Heart left ventricle (tissue), 16 donors: ENCODE measurements at places on chromosomes 11 and 22. TPM values are rescaled to one million over a fixed set of nuclear protein-coding genes. Genes with fewer than 3 reads are reported as not detected.

The MAPK8IP2 gene
- total RNA-seq, result 0.14 TPM

The TBX1 gene
- total RNA-seq, result 0.44 TPM

The KCTD14 gene
- total RNA-seq, result not detected

The NXPE4 gene
- not detected for total RNA-seq

The ARVCF gene
- 35.8 TPM for total RNA-seq

The HBD gene
- total RNA-seq, result not detected

The GAL3ST1 gene
- total RNA-seq, result 0.25 TPM

The MGAT3 gene
- total RNA-seq, result 3.7 TPM

The CXCR5 gene
- not detected for total RNA-seq

The APOL4 gene
- 26.5 TPM for total RNA-seq

The TENM4 gene
- 3.0 TPM for total RNA-seq

The ANGPTL5 gene
- total RNA-seq, result 1.3 TPM

The SERPIND1 gene
- total RNA-seq, result 0.44 TPM

The VPS11 gene
- total RNA-seq, result 18.7 TPM

The DBX1 gene
- total RNA-seq, result not detected

The WNT11 gene
- total RNA-seq, result 9.9 TPM

The CCDC87 gene
- 0.52 TPM for total RNA-seq

The MAPK8IP1 gene
- 7.7 TPM for total RNA-seq

The NLRP10 gene
- total RNA-seq, result not detected

The POU2AF2 gene
- not detected for total RNA-seq

The INS gene
- total RNA-seq, result not detected

The RAB3IL1 gene
- total RNA-seq, result 8.7 TPM

The ANO9 gene
- total RNA-seq, result 2.7 TPM

The CASP5 gene
- total RNA-seq, result not detected

The SYTL2 gene
- total RNA-seq, result 9.2 TPM

The VSIG10L2 gene
- total RNA-seq, result not detected

The OR8H1 gene
- not detected for total RNA-seq

The SDF2L1 gene
- 17.2 TPM for total RNA-seq

The ESRRA gene
- total RNA-seq, result 117 TPM

The NXPE1 gene
- not detected for total RNA-seq

The MS4A6E gene
- not detected for total RNA-seq

The CRACR2B gene
- total RNA-seq, result 17.7 TPM

The KRTAP5-11 gene
- total RNA-seq, result not detected

The OR51B6 gene
- total RNA-seq, result not detected

The CCDC81 gene
- total RNA-seq, result 0.27 TPM

The NNMT gene
- total RNA-seq, result 12.4 TPM

The OR8G1 gene
- not detected for total RNA-seq

The MUC6 gene
- not detected for total RNA-seq

The APOBEC3B gene
- 1.6 TPM for total RNA-seq

The TUB gene
- 18.4 TPM for total RNA-seq

The CLDN5 gene
- total RNA-seq, result 19.3 TPM

The UPB1 gene
- 1.9 TPM for total RNA-seq

The DNHD1 gene
- 3.9 TPM for total RNA-seq

The CCT8L2 gene
- not detected for total RNA-seq

The CCDC15 gene
- total RNA-seq, result 0.19 TPM

The TTC38 gene
- 72.4 TPM for total RNA-seq

The DEFB131B gene
- total RNA-seq, result not detected

The OR51F1 gene
- total RNA-seq, result not detected

The OR9Q1 gene
- total RNA-seq, result not detected

The CALCB gene
- not detected for total RNA-seq

The HORMAD2 gene
- total RNA-seq, result not detected

The GGT1 gene
- 2.2 TPM for total RNA-seq

The SERPING1 gene
- total RNA-seq, result 253 TPM

The GPHA2 gene
- not detected for total RNA-seq

The LBHD1 gene
- total RNA-seq, result 2.2 TPM

The TMEM258 gene
- total RNA-seq, result 103 TPM

The OR4C3 gene
- total RNA-seq, result not detected

The CARD18 gene
- not detected for total RNA-seq

The PHLDA2 gene
- total RNA-seq, result 0.72 TPM
